ENCODE measurements at places on chromosomes 7 and 10. TPM values are rescaled to one million over a fixed set of nuclear protein-coding genes. Genes with fewer than 3 reads are reported as not detected.

EBLN1 gene
- total RNA-seq, result not detected

HECW1 gene
- total RNA-seq, result 0.39 TPM

C10orf62 gene
- total RNA-seq, result 0.25 TPM

HTRA1 gene
- total RNA-seq, result 154 TPM

MKX gene
- not detected for total RNA-seq

CTAGE8 gene
- total RNA-seq, result not detected

TYW1B gene
- 2.4 TPM for total RNA-seq

DNA sequence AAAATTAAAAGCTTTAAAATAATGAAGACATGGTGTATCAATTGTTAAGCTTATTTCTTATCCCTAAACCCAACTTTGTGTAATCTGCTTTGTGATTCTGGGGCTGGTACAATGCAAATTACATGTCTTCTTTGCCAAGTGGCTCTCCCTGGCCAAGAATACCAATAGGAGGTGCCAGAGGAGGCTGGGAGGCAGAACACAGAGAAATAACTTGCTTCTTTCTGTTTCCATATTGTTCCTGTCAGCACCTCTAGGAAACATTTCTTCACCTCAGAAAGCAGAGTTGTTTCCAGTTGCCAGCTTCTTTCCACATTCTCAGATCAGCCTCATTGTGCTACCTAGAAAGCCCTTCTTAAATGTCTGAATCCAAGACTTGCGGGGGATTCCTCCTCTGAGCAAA lies 174.4 kb downstream of the MDFIC start:
- peak; percentile 23 for DNase-seq

GRCh38 chr7:134329614-134330346 lies 13.1 kb upstream of the SLC35B4 start:
- DNase-seq, result no peak

GRCh38 chr7:44608916-44609648 lies 2.7 kb downstream of the OGDH start:
- DNase-seq, result no peak

- DNase-seq, result peak; percentile 8
Observed at GRCh38 chr10:81876253-81877077, 1.5 kb downstream of the NRG3 start.

- no peak for DNase-seq
Observed at GRCh38 chr10:61987951-61988379, 86.5 kb downstream of the ARID5B start.

DNA sequence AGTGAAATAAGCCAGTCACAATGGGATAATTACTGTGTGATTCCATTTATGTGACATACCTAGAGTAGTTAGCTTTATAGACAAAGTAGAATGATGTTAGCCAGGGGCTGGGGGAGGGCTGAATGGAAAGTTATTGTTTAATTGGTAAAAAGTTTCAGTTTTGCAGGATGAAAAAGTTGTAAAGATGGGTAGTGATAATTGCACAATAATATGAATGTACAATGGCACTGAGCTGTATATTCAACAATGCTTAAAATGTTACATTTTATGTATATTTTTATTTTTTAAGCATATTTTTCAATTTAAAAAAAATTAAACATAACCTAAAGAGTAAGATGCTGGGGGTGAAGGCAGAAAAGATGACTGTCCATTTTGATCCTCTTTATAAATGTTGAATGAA lies 216.1 kb upstream of the KAT6B start:
- no peak for DNase-seq

DNA sequence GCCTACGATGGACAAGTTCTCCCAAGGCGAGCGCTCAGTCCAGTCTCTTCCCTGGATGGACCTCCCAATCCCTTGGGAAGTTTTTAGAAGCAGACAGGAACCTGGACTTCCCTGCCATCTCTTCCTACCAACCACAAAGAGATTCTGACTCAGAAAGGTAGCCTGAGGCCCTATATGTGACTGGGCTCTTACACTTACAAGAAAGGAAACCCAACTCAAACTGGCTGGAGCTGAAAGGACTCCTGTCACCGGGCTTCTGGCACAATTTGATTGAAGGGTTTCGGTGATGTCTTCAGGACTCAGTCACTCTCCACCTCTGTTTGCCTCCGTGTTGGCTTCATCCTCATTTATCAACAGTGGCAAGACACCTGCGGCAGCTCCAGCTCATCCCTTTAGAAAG lies 3.7 kb upstream of the COL13A1 start:
- DNase-seq, result no peak

DNA sequence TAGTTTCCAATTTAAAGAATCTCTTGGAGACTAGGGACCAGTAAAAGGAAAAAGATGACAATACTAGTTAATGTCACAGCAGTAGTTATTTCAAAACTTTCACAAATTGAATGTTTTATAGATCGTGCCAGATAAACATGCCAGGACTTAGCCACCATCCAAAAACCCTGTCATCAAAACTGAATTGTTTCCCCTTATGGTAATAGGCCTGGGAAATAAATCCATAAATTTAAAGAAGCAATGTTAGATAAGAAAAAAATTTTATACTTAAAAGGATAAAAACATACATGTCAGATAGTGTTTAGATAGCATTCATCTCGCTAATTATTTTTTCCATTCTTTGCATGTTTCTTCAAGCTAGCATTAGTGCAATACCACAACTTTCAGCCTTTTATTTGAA lies 71.2 kb downstream of the SUGCT start:
- no peak for DNase-seq

- no peak for DNase-seq
Observed at GRCh38 chr10:70456164-70456563, 14.7 kb upstream of the NODAL start.

- no peak for DNase-seq
Observed at GRCh38 chr10:95559471-95559870, 1.7 kb downstream of the SORBS1 start.

DNA sequence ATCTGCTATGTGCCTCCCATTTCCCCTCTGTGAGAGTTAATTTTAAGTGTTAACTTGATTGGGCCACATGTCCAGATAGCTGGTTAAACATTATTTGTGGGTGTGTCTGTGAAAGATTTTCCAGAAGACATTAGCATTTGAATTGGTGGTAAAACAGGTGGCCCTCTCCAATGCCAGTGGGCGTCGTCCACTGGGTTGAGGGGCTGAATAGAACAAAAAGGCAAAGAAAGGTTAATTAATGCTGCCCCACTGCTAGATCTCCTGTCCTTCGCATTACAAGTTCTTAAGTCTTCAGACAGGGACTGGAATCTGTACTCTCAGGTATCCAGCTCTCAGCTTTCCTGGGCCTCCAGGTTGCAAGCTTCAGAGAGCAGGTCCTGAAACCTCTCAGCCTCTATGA lies 1160.9 kb upstream of the LRRN3 start:
- no peak for DNase-seq

GRCh38 chr7:107138696-107139420 lies 29.9 kb upstream of the HBP1 start:
- DNase-seq, result no peak

DNA sequence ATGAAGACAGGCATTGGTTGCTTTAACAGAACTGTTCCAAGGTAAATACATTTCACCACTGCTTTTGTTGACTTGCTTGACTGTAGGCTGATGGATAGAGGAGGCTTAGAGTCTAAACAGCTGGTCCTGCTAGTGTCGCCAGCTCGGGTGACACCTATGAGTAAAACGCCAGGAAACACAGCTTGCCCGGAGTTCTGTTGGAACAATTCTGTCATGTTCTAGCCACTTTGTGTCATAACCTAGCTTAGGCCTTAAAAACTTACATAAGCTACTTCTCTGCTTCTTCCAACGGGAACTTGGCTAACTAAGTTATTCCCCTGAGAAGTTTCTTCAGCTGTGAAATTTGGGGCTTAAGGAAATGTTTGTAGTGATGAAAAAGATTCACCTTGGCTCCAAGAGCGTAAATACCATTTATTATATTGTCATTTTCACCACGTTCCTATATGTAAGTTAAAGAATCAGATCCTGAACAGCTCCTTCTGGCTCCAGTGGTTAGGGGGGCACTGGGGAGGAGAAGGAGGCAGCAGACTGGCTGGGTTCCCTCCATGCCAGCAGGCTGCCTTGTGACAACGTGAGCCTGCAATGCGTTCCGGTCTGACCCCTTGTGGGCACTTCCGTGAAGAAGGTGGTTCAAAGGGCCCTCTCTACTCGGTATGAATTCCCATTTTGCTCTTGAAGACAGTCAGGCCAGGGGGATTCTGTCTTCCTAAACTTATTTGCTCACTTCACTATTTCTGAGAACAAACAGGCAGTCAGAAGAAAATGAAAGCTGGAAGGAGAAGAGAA lies 253.2 kb downstream of the BMPER start:
- DNase-seq, result peak; percentile 56

DNA sequence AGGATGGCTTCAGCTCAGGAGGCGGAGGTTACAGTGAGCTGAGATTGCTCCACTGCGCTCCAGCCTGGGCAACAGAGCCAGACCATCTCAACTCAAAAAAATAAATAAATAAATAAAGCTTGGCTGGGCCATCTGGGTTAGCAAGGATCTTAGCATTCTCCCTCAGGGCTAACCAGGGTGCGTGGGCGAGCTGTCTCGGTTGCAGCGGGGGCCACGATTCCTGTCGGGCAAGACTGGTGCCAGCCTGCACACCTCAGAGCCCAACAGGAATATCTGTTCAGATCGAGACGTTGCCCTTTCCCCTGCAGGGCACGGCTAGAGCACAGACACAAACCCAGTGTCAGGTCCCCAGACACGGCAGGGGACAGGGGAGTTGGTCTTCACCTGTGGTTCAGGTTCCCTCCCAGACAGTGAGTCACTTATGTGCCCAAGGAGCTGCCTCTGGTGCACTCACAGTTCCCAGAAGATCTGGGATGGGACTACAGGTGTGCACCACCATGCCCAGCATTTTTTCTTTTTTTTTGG lies 75.5 kb upstream of the GTF2I start:
- no peak for DNase-seq

GRCh38 chr10:87615856-87616255 lies 43.8 kb upstream of the PAPSS2 start:
- DNase-seq, result no peak

All from cardiac muscle cell (in vitro differentiated cells and primary cell).